ENCODE measurements at places on chromosomes 5 and 9.

- DNase-seq, result no peak
These were observed 8.1 kb downstream of the FGF18 start for GRCh38 chr5:171427318-171428167.

GRCh38 chr9:15377625-15378540 lies 44.8 kb upstream of the SNAPC3 start:
- DNase-seq, result no peak

GRCh38 chr5:111752426-111752965 lies 4.5 kb downstream of the NREP start:
- DNase-seq, result no peak

- DNase-seq, result no peak
These were observed 146.2 kb upstream of the DMRT1 start for GRCh38 chr9:695252-695651.

- no peak for DNase-seq
These were observed 131.2 kb downstream of the RGS3 start for GRCh38 chr9:113594484-113595299.

DNA sequence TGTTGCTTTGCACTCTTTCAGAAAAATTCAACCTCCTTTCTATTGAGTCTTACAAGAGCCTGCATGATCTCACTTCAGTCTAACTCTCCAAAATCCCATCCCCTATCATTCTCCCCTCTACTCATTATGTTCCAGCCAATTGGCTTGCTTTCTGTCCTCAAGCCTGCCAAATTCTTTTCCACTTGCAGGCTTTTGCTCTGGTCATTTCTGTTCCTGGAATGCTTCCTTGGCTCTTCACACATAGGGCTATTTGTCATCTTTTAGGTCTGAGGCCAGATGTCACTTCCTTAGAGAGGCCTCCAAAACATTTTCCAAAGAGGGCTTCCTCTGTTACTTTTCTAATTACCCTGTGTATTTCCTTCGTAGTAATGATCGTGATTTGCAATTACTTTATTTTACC lies 11.8 kb upstream of the CHD1 start:
- DNase-seq, result no peak

GRCh38 chr5:166356096-166356495 lies 1935.3 kb upstream of the WWC1 start:
- DNase-seq, result no peak

DNA sequence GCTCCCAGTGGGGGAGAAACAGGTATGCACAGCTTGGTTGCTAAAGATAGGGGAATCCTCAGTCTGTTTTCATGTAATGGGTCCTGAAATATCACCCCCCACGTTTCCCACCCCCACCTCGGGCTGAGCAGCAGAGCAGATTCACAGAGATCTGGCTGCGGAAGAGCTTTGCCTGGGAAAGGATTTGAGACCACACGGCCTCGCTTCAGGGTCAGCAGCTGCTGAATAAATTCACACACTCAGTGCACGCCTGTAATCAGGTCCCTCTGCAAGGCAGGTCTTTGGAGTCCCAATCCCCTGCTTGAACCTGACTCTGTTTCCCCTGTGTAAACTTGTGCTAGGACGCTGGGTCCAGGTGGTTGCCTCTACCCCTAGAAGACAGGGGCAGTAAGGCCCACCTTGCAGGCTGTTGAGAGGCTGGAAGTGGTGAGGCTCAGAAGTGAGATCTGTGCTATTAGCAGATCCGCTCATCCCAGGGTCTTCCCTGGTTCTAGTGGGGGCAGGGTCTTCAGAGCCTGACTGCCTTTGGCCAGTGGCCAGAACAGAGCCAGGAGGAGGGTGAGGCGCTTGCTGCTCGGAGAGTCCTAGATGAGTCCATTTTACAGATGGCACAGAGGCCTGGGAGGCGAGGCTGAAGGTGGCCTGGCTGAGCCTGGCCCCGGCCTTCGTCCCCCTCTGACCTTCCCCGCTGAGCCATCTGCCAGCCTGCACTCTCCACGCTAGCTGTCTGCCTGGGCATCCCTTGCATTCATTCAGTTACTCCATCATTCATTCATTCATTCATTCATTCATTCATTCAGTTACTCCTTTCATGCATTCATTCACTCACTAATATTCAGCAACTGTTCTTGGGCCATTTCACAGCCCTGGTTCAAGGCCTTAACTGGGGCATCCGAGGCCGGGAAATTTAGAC lies 16.7 kb upstream of the NEURL1B start:
- no peak for DNase-seq

- DNase-seq, result no peak
These were observed 42.0 kb downstream of the ACO1 start for GRCh38 chr9:32426278-32426939.

DNA sequence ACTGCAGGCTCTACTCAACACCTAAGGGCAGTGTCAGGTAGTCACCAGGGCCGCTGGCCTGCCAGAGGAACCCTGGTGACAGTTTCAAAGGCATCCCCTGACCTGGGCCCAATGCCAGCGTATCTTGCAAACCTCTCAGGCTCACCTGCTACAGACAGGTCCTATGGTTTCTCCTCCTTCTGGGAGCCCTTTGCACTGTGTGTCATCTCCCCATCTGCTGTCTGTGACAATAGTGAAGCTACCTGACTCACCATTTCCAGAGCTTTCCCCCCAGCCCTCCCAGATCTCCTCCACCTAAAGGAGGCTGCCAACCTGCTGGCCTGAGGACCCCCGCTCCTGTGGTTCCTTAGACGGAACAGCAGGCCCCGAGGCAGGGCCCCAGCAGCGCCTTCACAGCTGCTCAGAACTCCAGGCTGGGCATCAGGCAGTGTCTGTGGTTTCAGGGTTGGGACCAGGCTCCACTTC lies 203.1 kb downstream of the FSTL4 start:
- DNase-seq, result no peak

DNA sequence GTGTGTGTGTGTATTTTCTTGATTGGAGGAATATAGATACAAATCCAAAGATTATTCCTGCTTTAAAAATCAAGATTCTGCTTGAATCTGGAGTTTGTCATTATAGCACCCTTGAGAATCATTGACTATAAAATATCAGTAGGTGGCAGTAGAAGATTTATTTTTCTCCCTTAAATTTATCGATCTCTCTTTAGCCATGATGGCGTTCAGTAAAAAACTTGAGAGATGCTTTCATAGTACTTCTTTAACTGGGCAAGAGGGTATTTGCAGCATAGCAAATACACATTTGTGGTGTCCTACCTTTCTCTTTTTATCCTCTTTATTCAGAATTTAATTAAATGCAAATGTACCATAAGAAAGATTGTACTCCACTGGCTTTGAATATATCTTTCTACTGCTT lies 307.7 kb downstream of the ADGRV1 start:
- peak; percentile 7 for DNase-seq

DNA sequence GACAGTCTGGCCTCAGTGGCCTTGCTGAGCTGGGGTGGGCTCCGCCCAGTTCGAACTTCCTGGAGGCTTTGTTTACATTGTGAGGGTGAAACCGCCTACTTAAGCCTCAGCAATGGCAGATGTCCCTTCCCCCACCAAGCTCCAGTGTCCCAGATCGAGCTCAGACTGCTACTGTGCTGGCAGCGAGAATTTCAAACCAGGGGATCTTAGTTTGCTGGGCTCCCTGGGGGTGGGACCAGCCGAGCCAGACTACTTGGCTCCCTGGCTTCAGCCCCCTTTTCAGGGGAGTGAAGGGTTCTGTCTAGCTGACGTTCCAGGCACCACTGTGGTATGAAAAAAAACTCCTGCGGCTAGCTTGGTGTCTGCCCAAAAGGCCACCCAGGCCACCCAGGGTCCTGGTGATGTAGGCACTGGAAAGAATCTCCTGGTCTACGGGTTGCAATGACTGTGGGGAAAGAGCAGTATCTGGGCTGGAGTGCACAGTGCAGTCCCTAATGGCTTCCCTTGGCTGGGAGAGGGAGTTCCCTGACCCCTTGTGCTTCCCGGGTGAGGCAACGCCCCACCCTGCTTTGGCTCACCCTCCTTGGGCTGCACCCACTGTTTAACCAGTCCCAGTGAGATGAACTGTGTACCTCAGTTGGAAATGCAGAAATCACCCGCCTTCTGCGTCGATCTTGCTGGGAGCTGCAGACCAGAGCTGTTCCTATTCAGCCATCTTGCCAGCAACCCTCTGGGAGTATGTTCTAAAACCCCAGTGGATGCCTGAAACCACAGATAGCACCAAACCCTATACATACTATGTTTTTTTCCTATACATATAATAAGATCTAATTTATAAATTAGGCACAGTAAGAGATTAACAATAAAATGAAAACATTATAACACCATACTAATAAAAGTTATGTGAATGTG lies 95.5 kb downstream of the TMEM161B start:
- no peak for DNase-seq

DNA sequence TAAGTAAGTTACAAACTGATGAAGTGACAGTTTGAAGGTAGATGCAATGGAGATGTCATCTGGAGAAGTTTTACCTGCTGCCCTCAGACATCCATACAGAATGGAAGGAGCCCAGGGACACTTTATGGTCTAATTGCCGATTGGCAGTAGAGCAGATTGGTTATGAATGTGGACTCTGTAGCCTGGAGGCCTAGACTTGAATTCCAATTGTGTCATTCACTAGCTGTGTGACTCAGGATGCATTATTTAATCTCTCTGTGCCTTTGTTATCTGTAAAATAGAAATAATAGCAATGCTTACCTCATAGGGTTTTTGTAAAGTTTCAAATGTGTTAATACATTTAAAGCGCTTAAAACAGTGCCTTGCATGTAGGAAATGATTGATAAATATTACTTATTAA lies 5.2 kb upstream of the TCERG1 start:
- DNase-seq, result no peak

DNA sequence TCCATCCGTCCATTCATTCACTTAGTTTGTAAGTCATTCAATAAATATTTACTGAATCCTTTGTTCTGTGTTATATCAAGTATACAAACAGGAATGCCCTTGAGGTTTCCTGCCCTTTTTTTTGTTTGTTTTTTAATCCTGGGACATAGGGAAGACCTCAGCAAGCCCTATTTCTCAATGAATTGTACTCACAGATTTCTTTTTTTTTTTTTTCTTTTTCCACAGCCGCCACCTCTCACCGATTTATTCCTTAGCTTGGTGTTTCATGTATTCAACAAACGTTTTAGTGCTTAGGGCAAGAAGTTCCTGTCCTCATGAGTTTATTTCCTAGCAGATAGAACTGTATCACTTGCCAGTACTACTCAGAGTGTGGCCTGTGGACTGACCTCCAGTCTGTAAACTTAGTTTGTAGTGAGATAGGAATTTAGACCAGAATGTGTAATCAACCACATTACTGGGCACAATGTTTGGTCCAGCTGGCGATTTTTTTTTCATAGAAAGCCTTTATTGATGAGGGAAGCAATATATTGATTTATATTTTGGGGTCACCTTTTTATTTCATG lies 35.4 kb upstream of the C5orf47 start:
- DNase-seq, result no peak

GRCh38 chr5:30878296-30878695 lies 315.2 kb upstream of the CDH6 start:
- no peak for DNase-seq

- DNase-seq, result peak; percentile 51
These were observed at the start of gene SLIT3 for GRCh38 chr5:169300468-169301385. SLIT3 (minus strand) TSS chr5:169301139; CDS start chr5:169300709, 430 bp downstream.

- DNase-seq, result no peak
These were observed 266.8 kb downstream of the AOPEP start for GRCh38 chr9:94993160-94993820.

DNA sequence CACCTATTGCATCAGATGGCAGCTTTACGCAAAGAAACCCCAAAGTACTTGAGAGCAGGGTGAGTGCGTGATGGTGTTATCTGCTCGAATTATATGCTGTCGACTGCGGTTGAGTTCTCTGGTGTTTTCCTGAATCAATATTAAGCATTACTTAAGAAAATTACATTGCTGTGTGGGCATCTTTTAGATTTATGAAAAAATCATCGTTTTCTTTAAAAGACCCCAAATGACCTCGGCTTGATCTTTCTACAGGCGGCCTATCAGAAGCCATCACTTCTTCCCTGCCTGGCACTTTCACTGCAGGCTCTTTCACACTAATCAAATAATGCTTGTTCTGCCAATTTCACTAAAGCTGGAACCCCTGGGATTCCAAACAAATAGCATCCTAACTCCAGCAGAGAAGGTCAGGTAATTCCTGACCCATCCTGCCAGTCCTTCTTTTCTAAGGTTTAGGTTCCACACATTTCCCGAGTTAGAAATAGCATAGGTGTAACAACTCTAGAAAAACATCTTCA lies 1.7 kb downstream of the UBE2QL1 start:
- DNase-seq, result no peak

- no peak for DNase-seq
These were observed 25.1 kb upstream of the LPCAT1 start for GRCh38 chr5:1548702-1549474.

DNA sequence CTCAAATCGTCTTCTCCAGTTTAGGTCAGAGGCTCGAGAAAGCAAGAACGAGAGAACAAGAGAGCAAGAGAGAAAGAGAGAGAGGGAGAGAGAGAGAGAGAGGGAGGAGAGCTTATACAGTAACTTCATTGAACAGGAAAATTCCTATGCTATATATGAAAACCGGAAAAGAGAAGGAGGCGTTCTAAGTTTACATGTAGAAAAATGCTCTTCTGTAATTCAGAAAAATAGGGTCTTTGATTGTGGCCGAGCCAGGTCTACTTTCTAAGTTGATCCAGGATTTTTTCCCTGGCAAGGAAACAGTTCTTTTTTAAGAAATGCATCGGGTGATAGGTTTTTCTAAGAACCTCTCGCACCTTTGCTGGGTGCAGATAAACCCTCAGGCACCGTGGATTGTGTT lies 29.5 kb downstream of the COL15A1 start:
- DNase-seq, result no peak

GRCh38 chr9:109411798-109412352 lies 86.2 kb downstream of the PTPN3 start:
- DNase-seq, result peak; percentile 16

- no peak for DNase-seq
These were observed 55.9 kb downstream of the TMC1 start for GRCh38 chr9:72577212-72577753.

- no peak for DNase-seq
These were observed 17.9 kb upstream of the GRHPR start for GRCh38 chr9:37404590-37404989.

DNA sequence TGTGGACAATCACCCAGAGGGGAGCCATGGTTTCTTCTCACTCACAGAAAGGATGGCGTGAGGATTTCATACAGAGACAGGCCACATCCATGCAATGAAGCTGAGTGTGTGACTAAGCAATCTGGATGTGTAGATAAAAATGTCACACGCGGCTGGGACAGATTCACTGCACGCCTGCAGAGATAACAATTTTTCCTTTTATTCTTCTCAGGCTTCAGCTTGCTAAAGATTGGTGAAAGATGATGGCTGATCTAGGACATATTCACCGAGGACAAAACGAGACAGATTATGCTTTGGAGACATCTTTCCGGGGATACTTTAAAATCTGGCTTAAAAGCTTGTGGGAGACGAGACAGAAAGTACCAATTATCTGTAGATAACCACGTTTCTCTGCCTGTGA lies 313.9 kb upstream of the TRPC7 start:
- no peak for DNase-seq

GRCh38 chr5:33441241-33442177 lies 744 bp downstream of the TARS1 start:
- no peak for DNase-seq

DNA sequence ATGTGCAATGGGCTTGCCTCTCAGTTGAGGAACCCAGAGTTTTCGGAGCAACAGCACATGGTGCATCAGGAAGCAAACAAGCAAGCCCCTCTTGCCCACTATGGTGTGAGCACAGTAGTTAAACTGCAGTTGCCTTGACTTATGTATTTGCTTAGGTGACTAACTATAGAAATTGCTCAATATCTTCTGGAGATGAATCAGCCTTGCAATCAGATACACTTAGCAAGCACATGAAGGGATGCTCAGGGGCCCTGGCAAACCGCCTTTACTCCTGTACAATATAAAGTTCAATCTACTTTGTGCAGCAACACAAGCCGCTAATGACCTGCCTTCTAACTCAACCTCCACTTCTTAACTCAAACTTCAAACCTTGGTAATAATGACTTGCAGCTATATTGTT lies 581.7 kb upstream of the RIOK2 start:
- no peak for DNase-seq
